ENCODE measurements at places on chromosomes 4 and X.

- no peak for DNase-seq
Measured at GRCh38 chrX:129496625-129497024, 26.7 kb downstream of the SMARCA1 start.

DNA sequence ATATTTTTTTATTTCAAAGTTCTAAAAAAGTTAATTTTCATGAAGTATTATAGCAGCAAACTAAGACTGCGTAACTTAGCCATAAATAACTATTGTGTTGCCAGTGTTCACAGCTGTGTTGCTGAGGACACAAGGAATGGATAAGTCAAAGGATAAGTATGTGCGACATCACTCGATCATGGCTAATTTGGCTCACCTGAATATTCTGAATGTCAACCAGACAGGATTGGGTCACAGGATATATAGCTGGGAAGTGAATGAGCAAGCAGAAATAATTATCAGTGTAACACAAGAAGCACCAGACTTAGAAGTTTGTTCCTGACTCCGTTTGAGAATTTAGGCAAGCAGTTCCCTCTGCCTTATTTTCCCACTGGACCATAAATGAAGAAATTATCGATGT is 33.9 kb downstream of the PRDM8 start:
- DNase-seq, result peak; percentile 35

DNA sequence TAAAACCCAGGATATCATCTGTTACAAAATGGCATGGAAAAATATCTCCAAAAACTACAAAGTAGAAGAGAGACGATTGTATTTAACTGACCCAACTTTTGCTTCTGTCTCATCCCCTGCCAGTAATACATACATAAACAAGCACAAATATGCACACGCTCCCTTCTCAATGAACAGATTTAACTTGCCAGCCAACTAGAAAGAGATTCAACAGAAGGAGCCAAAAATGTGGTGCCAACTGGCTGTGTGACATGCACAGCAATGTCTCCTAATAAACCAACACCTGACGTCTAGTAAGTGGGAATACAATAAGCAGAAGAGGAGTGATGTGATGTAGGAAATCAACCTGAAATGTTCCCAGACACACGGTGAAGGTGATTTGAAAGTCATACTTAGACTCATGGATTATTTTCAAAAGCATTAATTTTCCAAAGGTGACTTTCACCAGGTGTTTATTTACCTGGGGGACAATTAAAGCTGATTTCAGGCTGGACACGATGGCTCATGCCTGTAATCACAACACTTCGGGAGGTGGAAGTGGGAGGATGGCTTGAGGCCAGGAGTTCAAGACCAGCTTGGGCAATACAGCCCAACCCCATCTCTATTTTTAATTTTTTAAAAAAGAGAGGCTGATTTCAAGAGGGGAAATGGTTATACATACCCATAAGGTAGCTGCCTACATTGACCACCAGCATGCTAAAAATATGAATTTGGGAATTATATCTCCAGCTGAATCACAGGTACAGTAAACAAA is 33.7 kb downstream of the SH3RF1 start:
- peak; percentile 54 for DNase-seq

DNA sequence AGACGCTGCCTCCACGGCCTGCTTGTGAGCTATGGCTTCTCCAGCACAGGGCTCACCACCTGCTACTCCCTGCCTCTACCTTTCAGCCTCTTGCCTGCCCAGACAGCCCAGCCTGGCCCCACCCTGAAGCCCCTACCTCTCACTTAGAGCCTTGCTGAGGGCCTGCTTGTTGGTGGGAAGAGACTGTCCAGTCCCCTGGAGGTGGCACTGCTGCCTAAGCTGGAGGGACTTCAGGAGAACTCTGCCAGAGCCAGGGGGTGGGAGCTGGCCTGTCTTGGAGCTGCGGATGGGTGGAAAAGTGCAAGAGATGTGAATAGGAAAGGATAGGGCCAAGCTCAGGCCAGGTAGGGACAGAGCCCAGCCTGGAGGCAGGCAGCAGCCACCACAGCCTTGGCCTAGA is 2.7 kb upstream of the ZNF185 start:
- DNase-seq, result no peak

DNA sequence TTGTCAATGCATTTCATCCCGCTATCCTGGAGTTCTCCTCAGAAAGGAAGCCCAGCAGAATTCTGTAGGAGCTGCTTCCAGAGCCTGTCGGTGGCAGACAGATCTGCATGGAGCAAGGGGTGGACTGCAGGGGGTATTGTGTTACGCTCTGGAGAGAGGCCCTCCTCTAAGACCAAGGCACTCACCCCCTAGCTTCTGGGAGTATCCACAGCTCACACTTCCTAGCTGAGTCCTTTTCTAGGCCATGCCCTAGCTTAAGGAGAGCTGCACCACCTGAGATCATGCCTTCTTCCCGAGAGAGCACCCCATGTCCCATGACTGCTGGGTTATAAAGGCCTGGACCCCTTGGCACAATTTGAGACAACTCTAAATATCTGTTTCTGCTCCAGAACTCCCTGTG is 39.1 kb downstream of the MTNR1A start:
- DNase-seq, result no peak

GRCh38 chr4:79292008-79292407 is 33.9 kb downstream of the NAA11 start:
- DNase-seq, result no peak

DNA sequence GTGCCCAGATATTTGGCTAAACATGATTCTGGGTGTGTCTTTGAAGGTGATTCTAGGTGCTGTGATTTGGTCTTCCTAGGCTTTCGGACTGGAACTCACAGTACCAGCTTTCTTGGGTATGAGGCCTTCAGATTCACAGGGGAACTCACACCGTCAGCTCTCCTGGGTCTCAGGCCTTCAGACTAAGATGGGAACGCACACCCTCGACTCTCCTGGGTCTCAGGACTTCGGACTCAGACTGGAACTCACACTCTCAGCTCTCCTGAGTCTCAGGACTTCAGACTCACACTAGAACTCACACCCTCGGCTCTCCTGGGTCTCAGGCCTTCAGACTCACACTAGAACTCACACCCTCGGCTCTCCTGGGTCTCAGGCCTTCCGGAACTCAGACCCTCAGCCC is 137.7 kb downstream of the CRLF2 start:
- DNase-seq, result no peak

GRCh38 chr4:137823007-137823406 is 290.7 kb upstream of the PCDH18 start:
- DNase-seq, result no peak

GRCh38 chr4:5865896-5866599 is 26.8 kb downstream of the CRMP1 start:
- DNase-seq, result no peak

GRCh38 chrX:118231464-118231863 is 114.4 kb upstream of the WDR44 start:
- DNase-seq, result no peak

DNA sequence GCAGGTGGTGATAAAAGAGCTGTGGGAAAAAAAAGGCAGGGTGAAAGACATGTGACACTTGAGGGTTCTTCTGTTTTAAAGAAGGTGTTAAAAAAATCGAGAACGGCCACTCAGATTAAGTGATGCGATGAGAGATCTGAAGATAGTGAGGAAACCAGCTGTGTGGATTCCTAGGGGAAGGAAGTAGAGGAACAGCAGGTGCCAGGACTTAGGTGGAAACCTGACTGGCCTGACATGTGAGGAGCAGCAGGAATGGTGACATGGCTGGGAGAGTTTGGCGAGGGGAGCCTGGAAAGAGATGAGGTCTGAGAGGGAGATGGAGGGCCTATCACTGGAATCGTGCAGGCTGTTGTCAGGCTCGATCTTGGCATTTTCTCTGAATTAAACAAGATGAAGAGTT is 55.5 kb downstream of the BMPR1B start:
- DNase-seq, result no peak

DNA sequence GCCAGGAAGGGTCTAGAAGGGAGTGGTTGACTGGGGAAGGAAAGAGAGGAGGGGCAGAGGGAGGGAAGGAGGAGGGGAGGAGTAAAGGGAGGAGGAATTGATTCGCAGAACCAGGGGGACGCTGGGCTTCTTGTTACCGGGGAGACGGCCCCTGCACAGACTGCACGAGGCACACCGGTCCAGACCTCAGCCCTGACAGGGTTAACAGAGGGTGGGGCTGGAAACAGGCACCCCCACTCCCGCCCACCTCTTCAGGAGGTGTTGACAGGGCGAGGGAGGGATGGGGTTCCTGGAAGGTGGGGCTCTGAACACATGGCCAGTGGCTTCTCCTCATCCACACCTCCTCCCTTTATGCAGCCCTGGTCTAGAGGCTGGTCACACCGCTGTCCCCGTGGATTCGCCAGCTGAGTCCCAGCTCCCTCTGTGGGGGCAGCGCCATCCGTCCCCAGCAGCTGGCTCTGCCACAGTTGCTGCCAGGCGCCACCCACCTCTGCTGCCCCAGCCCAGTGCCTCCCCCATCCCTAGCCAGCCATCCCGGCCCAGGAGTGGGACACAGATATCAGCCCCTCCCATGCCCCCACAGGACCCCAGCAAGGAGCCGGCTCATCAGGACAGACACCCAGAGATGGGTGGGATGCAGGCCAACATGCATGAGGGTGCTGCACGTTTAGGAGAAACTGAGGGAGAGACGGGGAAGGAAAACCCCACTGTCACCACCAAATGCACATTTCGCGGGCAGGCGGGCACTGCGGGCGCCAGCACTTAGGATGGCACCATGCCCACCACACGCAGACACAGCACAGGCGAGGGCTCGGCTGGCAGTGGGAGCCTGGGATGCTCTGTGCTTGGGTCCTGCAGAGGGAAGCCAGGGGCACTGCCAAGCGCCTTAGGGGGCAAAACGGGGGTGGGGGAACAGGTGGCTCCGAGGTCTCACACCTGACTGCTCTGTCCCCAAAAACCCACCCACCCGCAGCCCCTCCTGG is 87.6 kb downstream of the ABLIM2 start:
- DNase-seq, result no peak

DNA sequence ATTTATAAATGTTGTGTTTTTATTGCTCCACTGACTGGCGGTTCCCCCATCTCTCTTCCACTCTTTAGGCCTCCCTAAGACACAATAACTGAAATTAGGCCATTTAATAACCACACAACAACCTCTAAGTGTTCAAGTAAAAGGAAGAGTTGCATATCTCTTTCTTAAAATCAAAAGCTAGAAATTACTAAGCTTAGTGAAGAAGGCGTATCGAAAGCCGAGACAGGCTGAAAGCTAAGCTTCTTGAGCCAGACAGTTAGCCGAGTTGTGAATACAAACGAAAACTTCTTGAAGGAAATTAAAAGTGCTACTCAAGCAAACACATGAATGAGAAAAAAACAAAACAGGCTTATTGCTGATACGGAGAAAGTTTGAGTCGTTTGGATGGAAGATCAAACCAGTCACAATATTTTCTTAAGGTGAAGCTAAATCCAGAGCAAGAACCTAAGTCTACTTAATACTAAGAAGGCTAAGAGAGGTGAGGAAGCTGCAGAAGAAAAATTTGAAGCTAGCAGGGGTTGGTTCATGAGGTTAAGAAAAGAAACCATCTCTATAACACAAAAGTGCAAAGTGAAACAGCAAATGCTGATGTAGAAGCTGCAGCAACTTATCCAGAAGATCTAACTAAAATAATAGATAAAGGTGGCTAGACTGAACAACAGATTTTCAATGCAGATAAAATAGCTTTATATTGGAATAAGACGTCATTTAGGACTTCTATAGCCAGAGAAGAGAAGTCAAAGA is 194.0 kb upstream of the TTC29 start:
- no peak for DNase-seq

GRCh38 chr4:163702736-163703135 is 208.2 kb downstream of the TMA16 start:
- DNase-seq, result no peak

DNA sequence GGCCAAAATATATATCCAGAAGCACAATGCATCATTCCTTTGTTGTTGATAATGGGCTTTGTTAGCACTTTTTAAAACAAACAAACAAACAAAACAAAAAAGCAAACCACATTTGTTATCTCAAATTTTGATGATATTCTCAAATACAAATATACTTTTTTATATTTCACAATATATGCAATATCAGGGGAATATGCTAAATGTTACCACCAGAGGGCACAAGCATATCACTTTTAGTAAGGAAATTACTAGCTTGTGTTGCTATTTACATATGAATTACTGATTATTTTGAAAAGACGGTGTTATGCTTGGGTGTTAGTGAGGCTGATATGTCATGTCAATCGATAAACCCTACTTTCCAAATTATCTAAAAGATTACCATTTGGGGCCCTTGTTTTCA is 29.1 kb downstream of the RIPPLY1 start:
- DNase-seq, result no peak

GRCh38 chrX:42823443-42823842 is 45.5 kb upstream of the PPP1R2C start:
- no peak for DNase-seq

DNA sequence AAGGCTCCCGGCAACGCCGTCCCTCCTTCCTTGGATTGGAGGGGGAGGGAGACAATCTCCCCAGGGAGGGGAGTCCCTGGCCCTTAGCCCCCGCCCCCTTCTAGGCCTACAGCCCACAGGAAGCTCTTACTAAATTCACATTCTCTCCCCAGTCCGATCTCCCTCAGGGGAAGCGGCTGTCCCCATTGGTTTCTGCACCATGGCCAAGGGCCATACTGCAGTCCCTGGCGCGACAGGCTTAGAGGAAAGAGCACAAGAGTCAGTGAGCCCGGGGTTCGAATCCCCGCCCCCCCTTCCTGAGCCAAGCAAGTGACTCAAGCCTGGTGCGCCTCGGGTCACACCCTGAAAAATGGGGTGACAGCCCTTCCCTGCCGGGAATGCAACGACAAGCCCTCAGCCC is 1.1 kb downstream of the ABLIM2 start:
- DNase-seq, result no peak

- no peak for DNase-seq
Measured at GRCh38 chr4:8251110-8251883, 18.3 kb upstream of the HTRA3 start.

DNA sequence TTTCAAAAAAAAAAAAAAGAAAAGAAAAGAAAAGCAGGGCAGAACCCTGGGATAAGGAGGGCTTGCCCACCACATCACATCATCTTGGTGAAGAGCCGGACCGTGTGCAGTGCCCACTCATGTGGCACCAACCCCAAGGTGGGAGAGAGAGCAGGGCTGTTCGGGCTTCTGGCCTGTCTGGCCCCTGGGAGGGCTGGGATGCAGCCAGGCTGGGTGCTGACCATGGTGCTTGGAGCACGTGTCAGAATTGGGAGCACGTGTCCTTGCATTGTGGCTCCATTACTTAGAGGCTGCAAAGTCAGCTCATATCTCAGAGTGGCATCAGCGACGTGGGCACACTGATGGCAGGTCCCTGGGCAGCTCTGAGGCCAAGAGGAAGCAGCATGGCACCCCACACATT is 100.9 kb upstream of the AFAP1 start:
- DNase-seq, result no peak

DNA sequence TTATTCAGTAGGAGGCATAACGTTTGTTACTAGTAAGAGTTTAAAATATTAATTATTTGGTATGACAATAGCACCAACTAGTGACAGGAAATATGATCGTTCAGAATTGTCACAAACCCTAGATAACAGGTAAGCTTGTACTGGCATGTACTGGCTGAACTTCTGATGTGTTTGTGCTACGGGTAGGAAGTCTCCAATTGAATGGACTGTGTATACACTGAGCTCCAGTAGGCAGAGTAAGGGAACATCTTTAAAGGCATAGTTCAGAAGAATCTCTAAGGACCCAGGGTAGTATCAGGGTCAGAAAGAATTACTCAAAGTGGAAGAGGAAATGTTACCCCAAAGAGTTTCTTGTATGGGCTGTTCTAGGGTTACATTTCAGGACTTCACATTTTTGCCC is 230.4 kb downstream of the EDA2R start:
- DNase-seq, result no peak

GRCh38 chr4:37453281-37453998 is 208.9 kb downstream of the NWD2 start:
- DNase-seq, result peak; percentile 17

GRCh38 chr4:139720806-139721205 is 55.2 kb downstream of the MGST2 start:
- no peak for DNase-seq

GRCh38 chrX:153766098-153766817 is 2.2 kb downstream of the PLXNB3 start:
- peak; percentile 66 for DNase-seq
